ENCODE measurements at places on chromosomes 2 and 18. TPM values are rescaled to one million over a fixed set of nuclear protein-coding genes. Genes with fewer than 3 reads are reported as not detected.

- no peak for DNase-seq
Observed at GRCh38 chr2:241161646-241162281, 11.5 kb downstream of the PPP1R7 start.

DNA sequence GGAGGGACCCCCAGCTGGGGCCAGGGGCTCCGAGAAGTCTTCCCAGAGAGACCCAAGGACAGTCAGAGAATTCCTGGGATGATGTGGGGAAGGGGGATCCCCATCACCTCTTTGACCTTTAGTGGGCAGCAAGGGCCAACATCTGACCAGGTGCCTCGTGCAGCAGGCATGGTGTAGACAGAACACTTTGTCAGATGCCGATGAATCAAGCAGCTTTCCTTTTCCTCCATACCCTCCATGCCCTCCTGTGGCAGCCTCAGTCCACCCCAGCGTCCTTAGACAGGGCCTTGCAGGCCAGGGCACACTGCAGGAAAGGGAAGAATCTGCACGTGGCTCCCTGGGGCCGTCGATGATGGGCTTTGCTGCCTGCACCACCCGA, 26.3 kb downstream of the GPR55 start:
- DNase-seq = no peak

- no peak for DNase-seq
Observed at GRCh38 chr2:174563530-174564282, 33.9 kb downstream of the WIPF1 start.

DNA sequence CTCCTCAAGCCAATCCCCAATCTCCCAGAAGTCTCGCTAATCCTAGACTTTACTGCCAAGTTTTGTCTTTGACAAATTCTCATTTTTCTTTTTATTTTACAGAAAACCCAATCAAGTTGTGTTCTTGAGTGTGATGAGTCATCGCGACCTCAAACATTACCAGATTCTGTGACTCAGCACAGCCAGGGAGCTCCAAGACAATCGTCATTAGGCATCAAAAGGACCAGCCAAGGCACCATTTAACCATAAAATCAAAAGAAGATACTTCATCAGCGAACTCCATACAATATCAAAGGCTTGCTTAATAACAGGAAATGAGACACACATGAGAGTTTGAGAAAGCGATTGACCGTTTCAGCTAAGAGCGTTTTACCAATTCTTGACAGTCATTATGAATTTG, 146.2 kb upstream of the AGAP1 start:
- no peak for DNase-seq

- DNase-seq = no peak
Observed at GRCh38 chr2:156541229-156541628, 105.0 kb downstream of the GPD2 start.

DNA sequence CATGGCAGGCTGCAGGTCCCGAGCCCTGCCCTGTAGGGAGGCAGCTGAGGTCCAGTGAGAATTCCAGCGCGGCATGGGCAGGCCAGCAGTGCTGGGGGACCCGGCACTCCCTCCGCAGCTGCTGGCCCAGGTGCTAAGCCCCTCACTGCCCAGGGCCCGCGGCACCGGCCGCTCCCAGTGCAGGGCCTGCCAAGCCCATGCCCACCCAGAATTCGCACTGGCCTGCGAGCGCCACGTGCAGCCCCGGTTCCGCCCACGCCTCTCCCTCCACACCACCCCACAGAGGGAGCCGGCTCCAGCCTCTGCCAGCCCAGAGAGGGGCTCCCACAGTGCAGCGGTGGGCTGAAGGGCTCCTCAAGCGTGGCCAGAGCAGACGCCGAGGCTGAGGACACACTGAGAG, 158.5 kb upstream of the ACVR2A start:
- no peak for DNase-seq

DNA sequence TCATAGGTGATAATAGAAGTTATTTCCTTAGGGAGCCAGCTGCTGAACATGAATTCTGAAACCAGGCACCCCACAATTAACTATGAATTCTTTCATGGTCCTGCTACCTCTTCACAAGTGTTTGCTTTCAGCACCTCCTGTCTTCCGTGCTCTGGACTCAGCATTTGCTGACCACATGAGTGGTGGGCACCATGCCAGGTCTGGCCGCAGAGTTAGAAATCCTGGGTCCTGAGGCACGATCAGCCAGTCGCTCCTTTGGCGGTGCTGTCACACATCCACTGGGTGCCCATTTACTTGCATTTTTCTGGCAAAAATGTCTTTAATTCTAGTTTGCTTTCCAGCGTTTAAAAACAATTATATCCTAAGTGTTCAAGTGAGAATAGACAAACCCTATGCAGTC, 196.4 kb upstream of the PXDN start:
- peak; percentile 87 for DNase-seq

- no peak for DNase-seq
Observed at GRCh38 chr2:112077814-112078213, 22.7 kb downstream of the TMEM87B start.

DNA sequence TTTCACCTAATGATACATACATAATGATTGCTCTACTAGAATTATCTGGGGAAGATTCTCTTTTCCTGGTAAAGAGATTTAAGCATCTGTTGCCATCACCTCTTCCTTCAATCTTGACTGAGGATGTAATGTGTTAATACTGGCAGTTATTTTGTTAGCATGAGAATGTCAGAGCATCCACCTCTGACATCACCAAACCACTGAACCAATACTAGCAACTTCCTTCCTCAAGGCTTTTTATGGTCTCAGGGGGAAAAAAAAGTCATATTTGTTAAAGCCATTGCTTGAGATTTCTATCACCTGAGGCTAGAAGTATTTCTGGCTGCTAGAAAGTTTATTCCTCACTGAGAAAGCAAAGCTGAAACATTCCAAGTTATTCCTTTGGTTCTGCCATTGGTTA, 48.5 kb downstream of the DSEL start:
- DNase-seq = no peak

DNA sequence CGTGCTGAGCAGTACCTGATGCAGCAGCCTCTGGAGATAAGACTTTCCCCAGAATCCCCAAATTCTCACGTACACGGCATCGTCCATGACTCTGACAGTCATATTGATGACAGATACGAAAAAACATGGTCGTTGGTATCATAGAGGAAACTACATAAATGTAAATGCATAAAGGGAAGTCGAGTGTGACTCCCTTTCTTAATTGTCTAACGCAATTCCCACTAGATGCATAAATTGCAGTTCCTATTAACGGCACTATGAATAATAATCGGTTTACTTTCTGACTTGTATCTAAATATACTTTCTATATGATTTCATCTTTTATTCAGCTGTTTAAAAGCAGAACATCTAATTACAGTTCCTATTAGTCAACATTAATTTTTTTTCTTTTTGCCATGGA, 322.6 kb upstream of the REV1 start:
- no peak for DNase-seq

GRCh38 chr2:108988076-108988795, 784 bp downstream of the EDAR start:
- peak; percentile 37 for DNase-seq

DNA sequence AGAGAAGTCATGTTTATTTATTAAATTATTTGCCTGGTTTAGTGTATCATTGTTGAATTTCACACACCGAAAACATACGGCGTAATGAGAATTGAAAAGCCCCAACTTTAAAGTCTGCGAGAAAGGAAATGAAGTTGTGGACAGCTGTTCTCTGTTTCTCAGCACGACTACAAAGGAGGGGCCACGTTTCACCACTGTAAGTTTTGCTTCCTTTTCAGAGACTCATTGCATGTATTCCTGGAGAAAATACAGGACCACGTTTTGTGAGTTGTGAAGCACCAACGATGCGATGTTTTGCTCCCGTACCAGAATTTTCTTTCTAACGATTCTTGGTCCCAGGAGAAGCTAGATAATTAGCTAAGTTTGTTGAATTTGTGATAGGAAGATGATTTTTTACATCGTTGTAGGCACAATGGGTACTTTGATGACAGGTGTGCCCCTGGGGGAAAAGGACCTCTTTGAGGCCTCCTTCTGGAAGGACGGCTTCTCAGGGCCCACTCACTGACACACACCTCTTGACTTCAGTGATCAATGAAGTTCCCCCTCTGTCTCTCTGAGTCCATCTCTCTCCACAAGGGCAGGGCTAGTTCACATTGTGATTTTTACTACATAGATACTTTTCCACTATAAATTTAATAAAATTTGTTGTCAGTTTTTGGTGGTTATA, 23.7 kb upstream of the ACKR3 start:
- no peak for DNase-seq

- no peak for DNase-seq
Observed at GRCh38 chr18:907885-908757, 3.5 kb downstream of the ADCYAP1 start.

DNA sequence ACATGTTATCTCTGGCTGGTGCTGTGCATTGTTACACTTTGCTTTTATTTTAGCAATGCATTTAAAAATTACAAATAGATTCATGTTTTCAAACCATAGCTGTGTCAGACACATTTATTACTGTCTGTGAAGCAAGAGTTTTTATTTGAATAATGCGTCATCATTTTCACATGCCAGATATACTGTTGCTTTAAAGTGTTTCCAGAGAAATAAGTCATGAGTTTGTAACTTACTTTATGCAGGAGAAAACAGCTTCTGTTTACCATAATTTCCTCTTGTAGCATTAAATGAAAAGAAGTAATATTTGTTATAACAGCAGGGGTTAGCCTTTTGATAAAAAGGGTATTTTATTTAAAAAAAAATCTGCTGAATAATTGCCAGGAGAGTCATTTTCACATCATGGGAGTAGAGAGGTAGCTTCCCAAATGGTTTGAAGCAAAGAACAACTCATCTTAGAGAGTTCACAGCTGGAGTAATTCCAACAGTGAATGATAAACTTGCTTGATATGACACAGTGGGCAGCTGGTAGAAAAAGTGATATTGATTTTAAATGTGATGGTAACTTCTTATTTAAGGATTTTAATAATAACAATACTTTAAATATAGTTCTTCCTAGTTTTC, 1274.5 kb upstream of the CRIM1 start:
- DNase-seq = no peak

DNA sequence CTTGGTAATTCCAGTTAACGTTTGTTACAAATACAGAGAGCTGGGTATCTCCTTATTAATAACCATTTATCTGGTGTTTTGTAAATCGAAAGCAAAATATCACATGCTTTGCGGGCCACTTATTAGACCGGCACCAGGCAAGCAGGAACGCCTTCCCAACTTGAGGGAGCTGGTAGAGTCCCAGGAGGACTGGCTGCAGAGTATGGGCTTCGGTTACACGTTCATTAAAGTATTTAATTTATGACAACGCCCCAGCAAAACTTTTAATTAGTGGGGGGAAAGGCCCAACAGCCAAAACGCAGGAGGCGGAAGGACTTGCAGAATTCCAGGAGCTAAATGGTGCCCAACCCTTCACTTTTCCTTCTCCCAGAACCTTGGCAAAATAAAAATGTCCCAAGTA, 3.7 kb downstream of the SMAD7 start:
- no peak for DNase-seq

DNA sequence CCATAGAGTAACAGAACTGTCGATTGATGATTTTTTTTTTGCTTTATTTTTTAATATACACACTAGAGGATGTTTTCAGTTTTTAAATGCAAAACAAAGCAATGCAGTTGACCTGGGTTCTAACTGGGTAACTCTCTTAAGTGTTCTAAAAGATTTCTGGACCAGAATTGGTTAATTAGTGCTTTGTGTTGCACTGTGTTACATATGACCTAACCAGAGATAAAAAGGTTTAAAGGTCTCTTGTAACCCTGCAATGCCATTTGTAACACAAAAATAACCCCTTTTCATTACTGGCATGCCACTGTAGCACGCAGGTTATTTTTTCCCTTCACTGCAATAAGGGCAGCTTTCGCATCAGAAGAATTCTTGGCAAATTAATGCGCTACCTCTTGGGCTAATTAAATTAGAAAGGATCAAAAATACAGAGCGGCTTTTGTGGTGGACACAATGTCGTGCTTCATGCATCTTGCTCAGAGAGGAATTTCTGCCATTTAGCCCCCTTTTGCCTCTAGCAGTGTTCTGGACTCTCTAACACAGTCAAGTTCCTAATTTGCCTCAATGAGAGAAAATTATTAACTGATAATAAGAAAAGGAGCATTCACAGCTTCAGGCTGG, 250.8 kb upstream of the ZEB2 start:
- no peak for DNase-seq

- DNase-seq = no peak
Observed at GRCh38 chr2:240060977-240061591, 7.8 kb upstream of the OR6B3 start.

DNA sequence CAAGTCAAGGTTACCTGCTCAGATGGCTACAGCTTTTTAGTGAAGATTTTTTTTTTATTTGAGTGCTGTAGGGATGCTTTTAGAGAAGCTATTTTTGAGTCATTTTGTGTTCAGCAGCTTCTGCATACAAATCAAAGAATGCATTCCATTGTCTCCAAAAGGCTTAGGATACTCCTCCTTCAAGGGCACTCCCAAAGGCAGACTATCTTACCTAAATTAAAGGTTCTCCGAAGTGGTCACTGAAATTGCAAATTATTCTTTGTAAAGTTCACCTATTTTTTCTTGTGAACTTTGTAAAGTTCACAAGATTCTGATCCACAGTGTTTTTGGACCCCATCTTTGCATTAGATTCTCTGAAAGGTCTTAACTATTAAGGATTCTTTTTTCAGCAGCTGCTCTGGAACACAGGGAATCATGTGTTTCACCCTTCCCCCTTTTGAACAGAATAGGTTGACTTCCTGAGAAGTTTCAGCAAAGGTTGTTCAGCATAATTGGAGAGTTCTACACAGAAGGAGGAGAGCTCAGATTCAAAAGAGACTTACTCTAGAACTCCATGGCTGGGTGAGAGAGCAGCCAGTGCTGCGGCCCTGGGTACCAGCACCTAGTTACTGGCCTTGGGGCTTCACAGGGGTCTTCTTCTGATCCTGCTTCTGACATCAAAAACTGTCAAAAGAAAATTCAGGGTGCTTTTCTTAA, 14.5 kb downstream of the CLIP4 start:
- DNase-seq = no peak

GRCh38 chr18:32072321-32072720, 19.4 kb upstream of the RNF138 start:
- no peak for DNase-seq

DNA sequence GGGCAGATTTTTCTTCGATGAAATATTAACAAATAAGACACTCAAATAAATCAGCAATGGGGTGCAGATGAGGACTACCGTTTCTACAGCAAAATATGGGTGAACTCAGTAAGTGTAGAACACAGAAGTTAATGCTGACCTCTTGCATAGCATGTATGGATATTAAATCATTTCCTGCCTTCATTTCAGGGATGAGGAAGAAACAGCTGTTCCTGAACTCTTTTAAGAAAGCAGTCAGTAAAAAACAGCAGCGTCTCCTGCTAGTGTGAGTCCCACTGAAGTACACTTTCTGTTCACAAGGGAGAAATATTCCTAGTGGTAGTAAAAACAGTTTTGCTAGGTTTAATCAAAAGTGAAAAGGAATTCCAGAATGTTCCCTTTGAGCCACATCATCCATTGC, 379.0 kb downstream of the ZEB2 start:
- DNase-seq = peak; percentile 24

- DNase-seq = no peak
Observed at GRCh38 chr18:24801001-24801400, 340.6 kb downstream of the HRH4 start.

- DNase-seq = peak; percentile 50
Observed at GRCh38 chr2:191296083-191297006, 51.1 kb downstream of the MYO1B start.

Gene GAREM2
- total RNA-seq = 3.2 TPM

Gene ZDBF2
- total RNA-seq = 10.5 TPM

Gene CREB1
- total RNA-seq = 63.8 TPM

Gene LONRF2
- total RNA-seq = 6.3 TPM

Gene CXCR1
- 0.09 TPM for total RNA-seq

Gene DOK6
- 3.8 TPM for total RNA-seq
